Camera-type eye (tissue), 1 donor: ENCODE measurements at places on chromosomes 3 and 15. TPM values are rescaled to one million over a fixed set of nuclear protein-coding genes. Genes with fewer than 3 reads are reported as not detected.

The TNNC1 gene
- 105 TPM for total RNA-seq

The WHAMM gene
- total RNA-seq: 7.2 TPM

The TIMP4 gene
- total RNA-seq: 3.1 TPM

The LRRC28 gene
- total RNA-seq: 107 TPM
